Left renal pelvis (tissue), 4 donors: ENCODE measurements at places on chromosomes 7 and 10. TPM values are rescaled to one million over a fixed set of nuclear protein-coding genes. Genes with fewer than 3 reads are reported as not detected.

SOSTDC1 gene
- 72.8 TPM for polyA plus RNA-seq

MTURN gene
- polyA plus RNA-seq, result 84.4 TPM

CPEB3 gene
- 3.9 TPM for polyA plus RNA-seq

IL6 gene
- 4.9 TPM for polyA plus RNA-seq

EPHB6 gene
- polyA plus RNA-seq, result 22.3 TPM

ADAP1 gene
- 16.2 TPM for polyA plus RNA-seq

IMPDH1 gene
- 23.2 TPM for polyA plus RNA-seq

ADRB1 gene
- 0.06 TPM for polyA plus RNA-seq

PTF1A gene
- polyA plus RNA-seq, result 0.34 TPM

TMEM26 gene
- 6.6 TPM for polyA plus RNA-seq

BUB3 gene
- 115 TPM for polyA plus RNA-seq

SNCG gene
- 9.5 TPM for polyA plus RNA-seq

ZNF804B gene
- 0.23 TPM for polyA plus RNA-seq

DNA sequence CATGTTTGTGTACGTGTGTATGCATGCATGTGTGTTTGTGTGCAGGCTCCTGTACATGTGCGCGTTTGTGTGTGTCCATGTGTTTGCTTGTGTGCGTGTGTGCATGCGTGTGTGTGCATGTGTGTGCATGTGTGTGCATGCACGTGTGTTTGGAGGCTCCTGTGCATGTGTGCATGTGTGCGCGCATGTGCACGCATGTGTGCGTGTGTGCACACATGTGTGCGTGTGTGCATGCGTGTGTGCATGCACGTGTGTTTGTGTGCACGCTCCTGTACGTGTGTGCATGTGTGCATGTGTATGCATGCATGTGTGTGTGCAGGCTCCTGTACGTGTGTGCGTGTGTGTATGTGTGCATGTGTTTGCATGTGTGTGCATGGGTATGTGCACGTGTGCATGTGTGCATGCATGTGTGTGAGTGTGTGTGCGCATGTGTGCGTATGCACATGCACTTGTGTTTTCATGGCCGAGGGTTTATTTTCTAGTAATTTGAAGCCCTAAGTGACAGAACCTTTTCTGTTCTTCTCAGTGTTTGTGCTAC, 59.2 kb downstream of the INPP5A start:
- no peak for DNase-seq

- DNase-seq, result no peak
Measured at GRCh38 chr10:79222186-79222585, 125.1 kb upstream of the PPIF start.

- DNase-seq, result no peak
Measured at GRCh38 chr10:46530249-46531186, 25.9 kb downstream of the GPRIN2 start.

DNA sequence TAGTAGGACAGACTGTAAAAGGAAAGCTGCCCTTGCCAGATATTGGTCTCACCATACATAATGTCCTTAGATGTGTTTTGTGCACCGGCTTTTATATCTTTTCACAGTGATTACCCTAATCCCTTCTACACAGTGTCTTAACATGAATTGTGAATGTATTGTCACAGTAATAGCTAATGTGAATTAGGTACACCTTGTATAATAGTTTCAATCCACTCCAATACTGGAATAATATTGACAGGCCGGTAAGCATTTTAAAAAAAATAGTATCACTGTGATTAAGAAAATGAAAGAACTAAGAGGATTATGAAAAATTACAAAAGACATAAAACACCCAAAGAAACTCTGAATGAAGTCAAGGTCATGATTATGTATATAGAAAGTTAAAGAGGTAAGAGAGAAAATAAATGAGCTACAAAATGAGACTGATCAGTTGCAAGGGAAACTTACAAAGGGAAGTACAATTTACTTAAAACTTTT, 420.9 kb downstream of the PLXDC2 start:
- DNase-seq, result no peak

DNA sequence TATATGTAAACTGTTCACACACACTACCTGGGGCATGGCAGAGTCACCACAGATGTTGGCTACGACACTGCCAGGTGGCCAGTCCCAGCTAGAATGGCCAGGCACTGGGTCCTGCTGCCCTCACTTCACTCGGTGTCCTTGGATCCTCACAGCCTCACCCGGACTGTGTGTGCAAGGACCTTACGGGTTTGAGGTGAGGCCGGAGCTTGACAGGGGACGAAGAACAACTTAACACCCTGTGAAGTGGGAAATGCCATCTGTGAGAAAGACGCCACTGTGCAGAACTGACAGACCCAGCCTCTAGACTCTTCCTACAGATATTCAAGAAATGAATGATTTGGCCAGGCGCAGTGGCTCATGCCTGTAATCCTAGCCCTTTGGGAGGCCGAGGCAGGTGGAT, 46.7 kb downstream of the KLRG2 start:
- no peak for DNase-seq

- DNase-seq, result no peak
Measured at GRCh38 chr7:50497068-50497642, 47.0 kb upstream of the FIGNL1 start.

DNA sequence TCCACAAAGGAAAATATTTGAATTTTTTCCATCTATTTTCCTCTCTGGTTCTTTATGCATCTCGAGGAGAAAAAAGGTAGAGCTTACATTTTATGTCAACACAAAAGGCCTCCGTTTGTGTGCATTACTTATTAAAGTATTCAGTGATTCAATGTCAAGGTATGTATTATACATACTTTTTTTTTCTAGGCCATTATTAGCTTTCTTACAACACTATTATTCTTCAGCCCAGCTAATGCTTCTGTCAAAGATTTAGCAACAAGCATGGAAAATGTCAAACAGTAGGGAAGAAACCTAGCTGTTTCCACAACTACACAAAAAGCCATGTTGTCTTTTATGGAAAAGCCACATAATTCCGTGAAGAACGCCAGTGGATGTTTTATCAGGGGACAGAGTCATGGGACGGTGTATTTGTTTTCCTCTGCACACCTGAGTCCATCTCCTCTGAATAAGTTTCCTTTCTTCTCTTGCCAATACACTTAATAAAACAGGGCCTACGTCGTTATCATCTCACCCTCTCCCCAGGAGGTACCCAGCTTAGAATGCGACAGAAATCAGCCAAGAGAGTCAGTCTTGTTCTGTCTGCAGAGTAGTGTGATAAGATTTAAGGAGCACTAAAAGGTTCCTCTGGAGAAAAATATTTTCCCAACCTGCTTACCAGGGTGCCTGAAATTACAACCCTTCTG, 209.7 kb upstream of the AUTS2 start:
- DNase-seq, result no peak

GRCh38 chr7:153383781-153384180, 624.2 kb downstream of the ACTR3B start:
- DNase-seq, result no peak

DNA sequence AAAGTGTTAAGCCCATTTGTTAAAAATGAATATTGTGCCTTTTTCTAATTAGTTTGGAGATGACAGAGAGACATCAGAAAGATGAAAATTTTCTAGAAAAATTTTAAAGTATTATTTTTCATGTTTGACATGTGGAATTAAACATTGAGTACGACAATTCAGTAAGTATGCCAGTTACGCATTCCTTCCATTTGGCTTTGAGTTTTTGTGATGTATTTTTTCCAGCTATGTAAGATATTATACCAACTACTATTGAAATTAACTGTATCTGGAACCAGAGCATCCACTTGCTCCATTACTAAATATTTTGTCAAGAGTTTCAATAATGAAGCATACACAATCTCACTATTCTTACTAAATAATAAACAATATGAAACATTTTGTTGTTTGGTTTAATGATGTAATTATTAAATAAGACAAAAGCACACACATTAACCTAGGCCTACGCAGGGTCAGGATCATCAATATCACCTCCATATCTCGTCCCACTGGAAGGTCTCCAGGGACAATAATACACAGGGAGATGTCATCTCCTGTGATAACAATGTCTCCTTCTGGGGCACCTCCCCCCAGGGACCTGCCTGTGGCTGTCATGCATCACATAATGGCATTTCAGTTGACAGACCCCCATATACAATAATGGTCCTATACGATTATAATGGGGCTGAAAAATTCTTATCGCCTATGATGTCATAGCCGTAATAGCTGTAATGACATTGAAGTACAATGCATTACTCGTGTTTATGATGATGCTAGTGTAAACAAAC, 274.1 kb downstream of the REEP3 start:
- DNase-seq, result no peak

GRCh38 chr7:9307131-9307530, 873.7 kb downstream of the NXPH1 start:
- no peak for DNase-seq

DNA sequence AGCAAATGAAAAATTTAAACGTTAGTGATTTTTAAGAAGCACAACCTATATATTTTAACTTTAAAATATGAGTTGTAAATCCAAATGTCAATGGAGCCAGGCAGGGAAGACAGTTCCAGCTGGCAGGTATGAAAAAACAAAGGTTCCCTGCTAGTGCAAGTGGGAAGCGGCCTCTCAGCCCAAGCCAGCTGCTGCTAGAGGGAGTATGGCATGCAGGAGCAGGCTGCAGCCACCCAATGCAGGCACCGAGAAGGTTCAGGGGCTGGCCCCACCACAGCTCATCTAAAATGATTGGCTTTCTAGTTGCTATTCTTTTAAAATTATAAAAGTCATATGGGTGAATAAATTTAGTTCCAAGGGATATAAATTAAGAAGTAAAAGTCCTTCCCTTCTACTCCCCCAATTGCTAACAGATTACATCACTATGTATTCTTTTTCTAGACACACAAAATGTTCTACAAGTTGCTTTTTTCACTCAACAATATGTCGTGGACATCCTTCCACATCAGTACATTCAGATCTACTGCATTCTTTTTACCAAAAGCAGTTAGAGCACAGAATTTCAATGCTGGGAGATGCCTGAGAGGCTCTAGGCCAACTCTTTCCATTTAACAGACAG, 69.3 kb downstream of the SGMS1 start:
- no peak for DNase-seq

GRCh38 chr10:4635883-4636282, 190.1 kb upstream of the AKR1E2 start:
- no peak for DNase-seq

GRCh38 chr7:122544463-122544862, 154.5 kb downstream of the RNF133 start:
- no peak for DNase-seq

GRCh38 chr10:2150288-2150687, 413.0 kb upstream of the ADARB2 start:
- no peak for DNase-seq

- DNase-seq, result no peak
Measured at GRCh38 chr7:16754856-16755317, 1.3 kb downstream of the TSPAN13 start.

DNA sequence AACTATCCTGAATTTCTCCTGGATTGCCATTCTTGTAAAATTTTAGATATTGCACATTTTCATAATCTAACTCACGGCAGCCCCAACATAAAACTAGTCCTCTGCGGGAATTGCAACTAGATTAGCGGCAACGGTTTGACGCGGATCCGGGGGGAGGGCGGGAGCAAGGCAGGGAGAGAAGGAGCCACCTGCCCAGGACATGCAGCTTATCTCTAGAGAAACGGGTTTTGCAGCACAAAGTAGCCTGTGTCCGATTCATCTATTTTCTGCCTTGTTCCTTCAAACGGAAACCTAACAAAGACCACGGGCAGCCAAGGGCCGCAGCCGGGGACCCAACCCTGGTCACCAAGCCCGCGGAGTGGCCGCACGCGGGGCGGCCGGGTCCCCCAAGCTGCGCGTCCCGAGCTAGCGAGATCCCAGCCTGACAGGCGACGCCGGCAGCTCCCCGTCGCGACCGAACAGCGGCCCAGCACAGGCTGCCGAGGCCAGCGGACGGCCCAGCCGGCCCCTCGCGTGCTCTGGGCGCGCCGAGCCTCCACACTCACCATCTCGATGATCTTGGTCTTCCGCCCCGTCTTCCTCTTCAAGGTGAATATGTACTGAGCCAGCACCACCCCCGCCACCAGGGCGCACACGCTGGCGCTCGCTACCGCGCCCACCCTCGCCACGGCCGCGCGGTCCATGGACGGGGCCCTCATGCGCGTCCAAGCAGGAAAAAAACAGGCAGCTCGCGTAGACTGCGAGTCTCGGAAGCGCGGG, at the start of gene NT5C3A:
TSS of gene NT5C3A (minus strand) at position 754 of the 759 bp plus-strand sequence. CDS start at position 683, 71 bp downstream.
- no peak for DNase-seq

GRCh38 chr7:143399642-143400041, 9.0 kb downstream of the EPHA1 start:
- no peak for DNase-seq
